SK-N-MC (cell line): ENCODE measurements at places on chromosomes 2 and 18.

DNA sequence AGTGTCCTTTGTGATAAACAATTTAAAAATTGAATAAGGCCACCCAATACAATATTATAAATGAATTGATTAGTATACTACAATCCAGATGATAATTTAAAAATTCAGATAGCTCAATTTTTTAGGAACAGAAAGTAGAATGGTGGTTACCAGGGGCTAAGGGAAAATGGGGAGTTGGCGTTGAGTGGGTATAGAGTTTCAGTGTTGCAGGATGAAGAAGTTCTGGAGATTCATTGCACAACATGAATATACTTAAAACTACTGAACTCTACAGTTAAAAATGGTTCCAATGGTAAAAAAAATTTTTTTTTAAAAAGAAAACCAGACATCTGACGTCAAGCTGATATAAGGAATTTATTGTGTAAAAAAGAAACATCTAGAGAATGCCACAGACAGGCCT lies 20.9 kb downstream of the SLC39A6 start:
- no peak for DNase-seq

DNA sequence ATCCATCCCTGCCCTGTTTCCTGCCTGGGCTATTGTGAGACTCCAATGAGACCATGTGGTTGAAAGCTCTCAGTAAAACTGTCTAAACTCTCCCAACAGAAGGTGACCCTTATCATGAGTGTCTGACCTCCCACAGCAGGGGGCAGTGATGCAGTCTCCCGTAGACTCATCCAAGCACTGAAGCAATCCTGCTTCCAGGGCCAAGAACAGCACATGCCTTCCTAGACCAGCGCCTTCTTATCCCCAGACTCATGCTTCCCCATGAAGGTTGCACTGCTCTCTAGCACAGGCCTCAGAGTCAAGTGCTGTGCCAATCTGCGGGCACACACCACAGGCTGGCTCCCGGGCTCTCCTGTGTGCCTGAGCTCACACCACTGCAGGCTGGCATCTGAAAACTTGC lies 112.3 kb downstream of the TNS1 start:
- DNase-seq = no peak

- no peak for DNase-seq
Observed at GRCh38 chr2:236168110-236169080, at the start of gene GBX2. Gene GBX2, minus strand, starts transcription at chr2:236168386. Its CDS starts 415 bp downstream, at chr2:236167971.

- DNase-seq = no peak
Observed at GRCh38 chr2:203451011-203451410, 84.1 kb downstream of the RAPH1 start.

DNA sequence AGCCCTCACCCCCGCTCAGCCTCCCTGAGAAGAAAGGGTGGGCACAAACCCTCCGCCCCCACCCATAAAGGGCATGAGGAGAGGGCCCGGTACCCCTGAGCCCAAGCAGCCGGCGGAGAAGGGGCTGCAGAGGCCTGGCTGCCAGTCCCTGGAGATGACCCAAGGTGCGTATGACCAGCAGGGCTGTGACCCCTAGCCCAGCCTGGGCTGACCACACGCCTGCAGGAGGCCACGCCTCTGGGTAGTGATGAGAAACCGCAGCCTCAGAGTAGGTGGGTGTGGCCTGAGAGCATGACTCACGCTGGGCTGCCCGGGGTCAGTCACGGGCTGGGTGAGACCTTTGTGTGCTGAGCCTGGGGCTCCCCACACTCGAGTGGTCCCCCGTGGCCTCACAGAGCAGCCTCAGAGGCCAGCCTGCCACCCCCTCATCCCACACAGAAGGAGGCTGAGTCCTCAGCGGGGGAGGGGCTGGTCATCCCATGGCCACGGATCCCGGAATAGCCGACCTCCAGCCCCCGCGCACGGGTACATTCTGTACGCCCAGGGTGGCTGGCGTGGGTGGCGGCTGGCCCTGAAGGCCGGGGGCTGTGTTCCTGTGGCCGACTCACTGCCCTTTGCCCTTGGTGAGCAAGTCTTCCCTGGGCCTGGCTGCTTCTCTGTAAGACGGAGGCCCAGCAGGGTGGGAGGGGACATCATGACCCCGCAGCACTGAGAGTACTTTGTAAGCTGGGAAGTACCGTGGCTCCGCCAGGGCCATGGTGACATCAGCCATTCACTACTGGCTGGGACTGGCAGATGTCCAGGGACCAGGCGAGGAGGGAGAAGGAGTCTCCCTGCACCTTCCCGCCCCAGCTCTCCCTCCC lies 110.8 kb upstream of the OTOS start:
- DNase-seq = no peak

GRCh38 chr2:45028276-45028675 lies 19.0 kb upstream of the SIX2 start:
- DNase-seq = no peak
